Globus pallidus (tissue), 1 donor: ENCODE measurements at places on chromosomes 2 and 18.

- no peak for DNase-seq
Measured at GRCh38 chr2:226578373-226578772, 221.2 kb downstream of the IRS1 start.

GRCh38 chr2:212977152-212977551 lies 174.3 kb downstream of the IKZF2 start:
- DNase-seq: no peak

GRCh38 chr18:10923141-10923540 lies 226.2 kb downstream of the PIEZO2 start:
- DNase-seq: no peak

DNA sequence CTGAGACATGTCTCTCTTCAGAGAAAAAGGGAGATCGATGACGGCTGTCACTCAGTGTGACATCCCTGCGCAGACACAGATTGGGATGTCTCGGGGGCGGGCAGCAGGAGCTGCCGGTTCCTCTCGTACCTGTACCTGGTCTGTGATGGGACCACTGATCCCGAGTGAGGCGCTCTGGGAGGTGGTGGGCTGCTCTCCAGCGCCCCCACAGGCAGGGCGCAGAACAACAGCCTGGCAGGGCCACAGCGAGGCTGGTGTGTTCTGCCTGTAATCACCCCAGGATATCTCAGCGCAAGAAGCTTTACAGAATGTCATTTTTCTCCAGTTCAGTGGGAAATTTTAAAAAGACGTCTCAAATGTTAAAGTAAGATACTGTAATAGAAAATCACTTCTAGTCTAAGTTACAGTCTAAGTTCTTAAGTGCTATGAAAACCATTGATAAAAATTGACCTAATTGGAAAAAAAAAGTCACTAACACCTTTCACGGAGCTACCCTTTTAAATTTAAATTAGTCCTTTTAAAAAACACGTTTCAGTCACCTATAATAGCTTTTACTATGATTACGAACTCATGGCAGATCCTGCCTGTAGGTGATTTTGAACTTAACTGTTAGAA lies 189.8 kb downstream of the SNTG2 start:
- no peak for DNase-seq

GRCh38 chr2:199943373-199943772 lies 11.9 kb downstream of the TYW5 start:
- DNase-seq: no peak
